ENCODE measurements at places on chromosomes 6 and 20.

DNA sequence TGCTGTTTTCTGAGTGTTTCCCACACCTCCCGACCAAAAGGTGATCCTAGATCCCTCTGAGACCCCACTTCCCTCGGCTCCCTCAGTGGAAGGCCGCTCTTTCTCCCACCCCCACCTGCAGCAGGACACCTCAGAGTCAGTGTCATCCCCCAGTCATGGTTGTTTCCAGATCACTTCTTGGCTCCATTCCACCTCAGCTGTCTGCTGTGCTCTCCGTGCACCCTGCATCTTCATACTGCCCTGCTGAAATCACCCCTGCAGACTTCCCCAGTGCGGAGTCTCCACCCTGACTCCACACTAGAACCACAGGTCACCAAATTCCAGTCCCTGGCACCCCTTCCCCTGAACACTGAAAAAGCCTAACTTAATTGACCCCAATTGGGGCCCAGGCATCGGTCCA, 255.1 kb upstream of the CDYL start:
- DNase-seq = no peak

DNA sequence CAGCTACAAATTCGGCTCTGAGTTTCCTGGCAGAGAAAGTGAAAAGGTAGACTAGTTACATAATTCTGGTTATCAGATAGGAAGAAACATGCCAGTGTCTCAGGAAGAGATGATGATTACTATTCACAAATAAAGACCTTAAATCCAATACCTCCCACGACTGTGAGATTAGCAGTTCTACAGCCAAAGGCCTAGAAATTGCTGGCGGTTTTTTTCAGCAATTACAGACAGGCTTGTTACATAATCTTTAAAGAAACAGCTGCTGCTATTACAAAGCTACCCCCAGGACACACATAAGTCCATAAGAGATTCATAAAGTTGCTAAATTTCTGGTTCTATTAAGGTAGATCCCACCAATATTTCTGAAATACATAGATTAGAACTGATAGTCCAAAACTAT, 40.2 kb downstream of the PIGU start:
- no peak for DNase-seq

- no peak for DNase-seq
Observed at GRCh38 chr6:37426945-37427510, 6.0 kb upstream of the CMTR1 start.

DNA sequence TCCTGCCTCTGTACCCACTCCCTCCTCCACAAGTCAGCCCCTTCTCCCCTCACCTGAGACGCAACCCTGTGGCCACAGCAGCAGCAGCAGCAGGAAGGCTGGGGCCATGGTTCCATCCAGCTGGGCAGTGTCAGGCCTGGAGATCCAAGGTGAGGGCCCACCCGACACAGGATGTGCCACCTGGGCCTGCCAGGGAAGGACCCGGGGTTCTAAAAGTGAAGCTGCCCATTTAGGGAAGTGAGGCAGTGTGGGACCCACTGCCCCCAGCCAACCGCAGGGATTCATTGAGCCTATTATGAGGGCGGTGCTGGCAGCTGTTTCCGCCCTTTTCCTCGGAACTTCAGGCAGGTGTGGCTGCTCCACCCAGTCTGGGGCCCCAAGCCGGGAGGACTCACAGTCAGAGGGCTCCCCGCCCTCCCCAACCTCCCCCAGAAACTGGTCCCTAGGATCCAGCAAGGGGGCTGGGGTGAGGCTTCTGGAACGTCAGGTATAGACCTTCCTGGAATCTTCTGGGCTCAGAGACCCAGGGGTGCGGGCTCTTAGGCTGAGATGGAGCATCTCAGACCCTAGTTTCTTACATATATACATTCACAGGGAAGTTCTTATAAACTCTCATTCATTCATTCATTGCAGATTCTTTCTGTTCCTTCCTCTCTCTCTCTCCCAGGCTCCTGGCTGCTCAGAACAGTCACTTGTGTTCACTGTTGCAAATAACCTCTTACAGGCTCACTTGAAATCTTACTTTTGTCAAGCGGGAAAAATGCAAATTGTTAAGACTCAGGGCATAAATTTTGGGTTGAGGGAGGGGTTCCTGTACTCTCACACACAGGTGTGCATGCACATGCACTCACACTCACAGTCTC, at the start of gene TREML2:
TREML2 (minus strand) TSS at position 249 of the 863 bp plus-strand sequence; CDS start at position 108, 141 bp downstream.
- DNase-seq = no peak

- DNase-seq = no peak
Observed at GRCh38 chr20:5267092-5267491, 49.7 kb downstream of the PROKR2 start.

- DNase-seq = peak; percentile 73
Observed at GRCh38 chr6:82331031-82331773, 32.4 kb upstream of the TPBG start.

- DNase-seq = no peak
Observed at GRCh38 chr6:159061805-159062563, 17.2 kb upstream of the TAGAP start.

Data from SK-MEL-5 (cell line).